ENCODE measurements at places on chromosomes 7 and 10. TPM values are rescaled to one million over a fixed set of nuclear protein-coding genes. Genes with fewer than 3 reads are reported as not detected.

- no peaks in the 10 kb centered on the region for H3K27me3 ChIP-seq
- DNase-seq: peak; percentile 75
- H3K36me3 ChIP-seq: peaks cover 2% of the 10 kb centered on the region
- H3K27ac ChIP-seq: peak within 1 kb of the TSS; percentile 96
Measured at GRCh38 chr10:15168291-15168785, at the start of gene NMT2. Gene NMT2 (minus strand): TSS chr10:15168693. CDS start chr10:15168612, 81 bp downstream.

DNA sequence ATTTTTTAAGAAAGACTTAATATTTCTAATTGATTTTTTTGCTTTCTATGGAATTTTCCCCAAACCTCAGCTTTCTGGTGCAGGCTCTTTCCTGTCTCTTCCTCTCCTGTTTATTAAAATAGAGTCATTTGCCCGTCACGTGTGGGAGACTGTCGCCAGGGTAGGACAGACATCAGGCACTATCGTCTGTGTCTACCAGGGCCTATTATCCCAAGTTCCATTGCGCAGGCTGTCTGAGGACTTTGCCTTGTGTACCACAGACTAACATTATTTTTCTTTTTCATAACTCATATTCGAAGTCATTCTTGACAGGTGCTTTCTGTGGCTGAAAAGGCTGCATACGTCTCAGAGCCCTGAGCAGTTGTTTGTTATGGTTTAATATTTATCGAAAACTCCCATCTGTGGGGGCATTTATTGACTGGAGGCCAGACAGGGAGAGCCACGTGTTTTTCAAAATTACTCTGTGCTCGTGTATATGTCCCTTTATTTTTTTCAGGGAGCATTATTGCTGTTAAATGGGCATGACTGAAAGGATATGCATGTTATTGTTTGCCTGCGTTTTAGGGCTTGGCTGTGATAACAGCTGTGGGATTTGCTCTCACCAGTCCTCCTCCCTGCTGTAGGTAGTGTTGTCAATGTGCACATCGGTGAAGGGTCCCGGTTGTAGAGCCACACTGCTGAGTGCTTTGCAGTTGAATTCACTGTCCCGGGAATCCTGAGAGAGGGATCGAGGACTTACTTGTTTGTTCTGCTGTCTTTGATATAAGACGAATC lies 89.8 kb downstream of the CAMK1D start:
- peaks cover 8% of the 10 kb centered on the region for H3K4me1 ChIP-seq
- H3K27ac ChIP-seq: no peak overlapping the region
- no peak overlapping the region for H3K4me3 ChIP-seq
- DNase-seq: no peak
- peaks cover 4% of the 10 kb centered on the region for H3K27me3 ChIP-seq

- DNase-seq: no peak
- H3K4me3 ChIP-seq: no peak overlapping the region
Measured at GRCh38 chr7:103777440-103777839, 212.0 kb downstream of the RELN start.

GRCh38 chr10:100508691-100509150 lies 10.9 kb downstream of the SEC31B start:
- peaks cover 5% of the 10 kb centered on the region for H3K36me3 ChIP-seq
- H3K27me3 ChIP-seq: no peaks in the 10 kb centered on the region
- no peak overlapping the region for H3K4me3 ChIP-seq
- no peak for DNase-seq
- H3K27ac ChIP-seq: peak overlapping the region; percentile 84
- H3K4me1 ChIP-seq: peaks cover 12% of the 10 kb centered on the region

DNA sequence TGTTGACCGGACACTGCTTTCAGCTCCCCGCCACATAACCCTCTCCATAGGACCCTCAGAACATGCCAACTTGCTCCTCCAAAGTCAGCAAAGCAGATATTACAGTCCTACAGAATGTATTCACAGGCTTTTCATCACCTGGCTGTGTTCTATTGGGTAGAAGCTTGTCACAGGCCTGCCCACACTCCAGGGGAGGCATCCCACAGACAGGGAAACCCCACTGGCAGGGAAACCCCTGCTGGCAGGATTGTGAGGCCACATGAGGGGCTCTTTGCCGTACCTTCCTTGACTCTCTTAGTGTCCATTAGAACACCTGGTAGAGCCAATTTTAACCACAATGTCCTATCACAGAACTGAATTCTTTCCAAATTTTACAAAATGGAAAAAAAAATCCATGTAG lies 344.2 kb upstream of the MGMT start:
- no peak overlapping the region for H3K4me3 ChIP-seq
- no peaks in the 10 kb centered on the region for H3K36me3 ChIP-seq
- DNase-seq: no peak
- H3K27me3 ChIP-seq: peaks cover 33% of the 10 kb centered on the region
- H3K27ac ChIP-seq: no peak overlapping the region
- peaks cover 3% of the 10 kb centered on the region for H3K4me1 ChIP-seq

DNA sequence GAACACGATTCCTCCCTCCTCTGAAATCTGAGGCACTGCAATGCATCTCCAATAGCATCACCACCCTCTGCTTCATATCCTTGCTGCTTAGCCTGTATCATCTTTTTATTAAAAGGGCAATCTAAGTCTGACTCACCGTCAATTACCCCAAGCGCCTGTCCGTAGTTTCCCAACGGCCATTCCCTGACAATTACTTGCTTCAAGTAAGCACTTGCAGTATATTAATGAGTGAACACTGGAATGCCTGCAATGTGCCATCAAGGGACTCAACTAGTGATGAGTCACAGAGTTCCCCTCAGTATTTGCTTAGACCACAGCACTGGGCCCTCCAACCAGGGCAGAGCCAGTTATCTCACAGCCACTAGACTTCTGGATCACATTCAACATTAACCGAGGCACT lies 19.5 kb upstream of the PPP1R3C start:
- H3K36me3 ChIP-seq: no peaks in the 10 kb centered on the region
- H3K27me3 ChIP-seq: no peaks in the 10 kb centered on the region
- peaks cover 3% of the 10 kb centered on the region for H3K4me1 ChIP-seq
- no peak overlapping the region for H3K4me3 ChIP-seq
- no peak overlapping the region for H3K27ac ChIP-seq

DNA sequence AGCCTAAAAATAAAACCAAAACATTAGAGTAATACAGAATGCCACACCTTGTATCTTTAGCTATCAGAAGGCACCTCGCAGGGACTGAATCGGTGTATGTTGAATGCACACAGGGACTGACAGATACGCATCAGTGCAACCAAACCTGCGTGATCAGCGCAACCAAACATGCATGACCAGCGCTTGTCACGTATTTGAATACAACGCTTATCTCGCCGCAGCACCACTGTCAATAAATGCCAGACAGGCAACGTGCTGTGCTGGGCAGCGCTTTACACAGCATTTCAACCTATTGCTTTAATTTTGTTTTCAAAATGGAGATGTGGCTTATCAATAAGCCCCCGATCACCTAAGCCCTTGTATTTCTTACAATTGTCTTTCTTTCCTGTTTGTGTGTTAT lies 242.4 kb downstream of the SFMBT2 start:
- H3K4me3 ChIP-seq: no peak overlapping the region
- H3K27me3 ChIP-seq: peaks cover 2% of the 10 kb centered on the region
- H3K36me3 ChIP-seq: peaks cover 6% of the 10 kb centered on the region
- no peak for DNase-seq

DNA sequence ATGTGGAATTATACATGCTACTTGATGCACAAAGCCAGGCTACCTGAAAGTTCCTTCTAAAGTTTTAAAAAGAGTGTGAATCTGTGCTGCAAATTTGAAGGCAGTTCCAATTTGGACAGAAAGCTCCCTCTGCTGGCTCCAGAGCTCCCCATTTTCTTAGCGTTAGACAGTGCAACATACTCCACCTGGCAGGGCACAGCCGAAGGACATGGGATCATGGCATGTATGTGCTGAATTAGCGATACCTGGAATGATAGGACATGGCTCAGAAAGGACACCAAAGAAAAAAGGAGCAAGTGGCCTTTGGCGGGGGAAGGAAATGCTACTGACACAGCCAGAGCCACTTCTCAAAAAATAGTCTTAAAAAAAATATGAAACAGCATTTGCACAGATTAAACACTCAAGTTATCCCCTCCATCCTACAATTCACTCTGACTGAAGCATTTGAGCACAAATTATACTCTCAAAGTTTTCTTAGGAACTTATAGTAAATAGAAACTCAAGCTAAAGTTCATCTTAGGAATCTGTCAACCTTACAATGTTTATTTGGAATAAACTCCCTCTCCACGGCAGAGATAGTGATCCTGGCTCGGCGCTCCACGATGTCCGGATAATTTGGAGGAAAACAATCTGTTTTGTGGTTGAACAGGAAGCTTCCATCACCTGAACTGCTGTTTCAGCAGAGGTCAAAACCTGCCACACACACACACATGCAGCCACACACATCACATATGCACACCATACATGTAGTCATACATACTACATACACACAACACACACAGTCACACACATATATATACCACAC lies 80.0 kb downstream of the C7orf25 start:
- H3K27ac ChIP-seq: no peak overlapping the region
- DNase-seq: no peak
- H3K36me3 ChIP-seq: no peaks in the 10 kb centered on the region
- no peak overlapping the region for H3K4me3 ChIP-seq
- peaks cover 26% of the 10 kb centered on the region for H3K27me3 ChIP-seq

DNA sequence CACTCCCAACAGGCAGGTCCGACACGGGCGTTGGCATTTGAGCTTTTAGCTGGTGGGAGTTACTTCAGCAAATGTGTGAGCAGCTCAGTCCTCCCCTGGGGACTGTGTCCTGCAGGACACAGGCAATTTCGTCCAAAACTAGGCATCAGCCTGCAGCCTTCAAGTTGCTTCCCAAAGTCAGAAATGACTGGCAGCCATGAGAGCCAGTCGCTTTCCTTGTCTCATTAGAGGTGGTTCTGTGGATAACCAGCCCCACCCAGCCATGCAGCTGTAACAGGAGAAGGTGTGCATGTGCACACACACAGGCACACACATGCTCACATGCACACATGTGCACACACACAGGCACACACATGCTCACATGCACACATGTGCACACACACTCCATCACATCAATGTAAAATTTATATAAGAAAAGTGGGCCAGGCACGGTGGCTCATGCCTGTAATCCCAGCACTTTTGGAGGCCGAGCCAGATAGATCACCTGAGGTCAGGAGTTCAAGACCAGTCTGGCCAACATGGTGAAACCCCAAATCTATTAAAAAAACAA lies 138.8 kb upstream of the TCERG1L start:
- no peak for DNase-seq
- H3K27me3 ChIP-seq: peaks cover 19% of the 10 kb centered on the region
- H3K27ac ChIP-seq: no peak overlapping the region

- H3K27ac ChIP-seq: no peak overlapping the region
- no peak for DNase-seq
- H3K4me1 ChIP-seq: no peaks in the 10 kb centered on the region
- H3K36me3 ChIP-seq: no peaks in the 10 kb centered on the region
Measured at GRCh38 chr7:72503644-72504043, 91.5 kb upstream of the CALN1 start.

DNA sequence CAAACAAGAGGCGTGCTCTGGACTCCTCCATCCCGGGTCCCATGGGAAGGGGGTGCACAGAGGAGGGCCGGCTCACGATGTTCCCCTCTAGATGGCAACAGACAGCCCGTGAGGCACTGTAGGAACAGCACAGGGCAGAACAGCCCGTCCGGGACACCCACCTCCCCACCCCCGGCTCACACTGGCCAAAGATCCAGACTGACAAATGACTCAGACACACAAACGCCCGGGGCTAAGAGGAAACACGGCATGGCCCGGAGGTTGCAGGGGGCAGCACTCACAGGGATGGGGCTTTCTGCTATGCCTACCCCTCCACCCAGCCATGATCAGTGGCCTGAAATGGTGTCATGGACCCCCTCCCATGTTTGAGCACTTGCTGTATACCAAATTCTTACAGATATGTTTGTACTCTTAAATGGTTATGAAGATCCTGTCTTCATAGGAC lies 4.9 kb upstream of the ELN start:
- H3K4me3 ChIP-seq: no peak overlapping the region
- no peak overlapping the region for H3K27ac ChIP-seq
- H3K4me1 ChIP-seq: peaks cover 1% of the 10 kb centered on the region
- no peaks in the 10 kb centered on the region for H3K36me3 ChIP-seq
- DNase-seq: no peak

GRCh38 chr7:27905951-27906350 lies 166.0 kb downstream of the TAX1BP1 start:
- DNase-seq: no peak
- H3K4me1 ChIP-seq: no peaks in the 10 kb centered on the region
- H3K27me3 ChIP-seq: no peaks in the 10 kb centered on the region
- H3K36me3 ChIP-seq: no peaks in the 10 kb centered on the region
- no peak overlapping the region for H3K4me3 ChIP-seq
- no peak overlapping the region for H3K27ac ChIP-seq

GRCh38 chr10:124899151-124899550 lies 42.8 kb upstream of the ZRANB1 start:
- peaks cover 26% of the 10 kb centered on the region for H3K4me1 ChIP-seq
- no peaks in the 10 kb centered on the region for H3K27me3 ChIP-seq
- no peaks in the 10 kb centered on the region for H3K36me3 ChIP-seq
- DNase-seq: no peak

- H3K27ac ChIP-seq: peak overlapping the region; percentile 45
- H3K27me3 ChIP-seq: no peaks in the 10 kb centered on the region
- H3K4me3 ChIP-seq: no peak overlapping the region
- H3K36me3 ChIP-seq: peaks cover 34% of the 10 kb centered on the region
Measured at GRCh38 chr7:20408467-20408826, 77.7 kb downstream of the ITGB8 start.

GRCh38 chr10:72445851-72446250 lies 91.1 kb upstream of the DNAJB12 start:
- peaks cover 15% of the 10 kb centered on the region for H3K36me3 ChIP-seq
- DNase-seq: no peak
- H3K27ac ChIP-seq: no peak overlapping the region
- no peaks in the 10 kb centered on the region for H3K27me3 ChIP-seq
- H3K4me1 ChIP-seq: peaks cover 44% of the 10 kb centered on the region

GRCh38 chr7:101863598-101863997 lies 46.2 kb downstream of the CUX1 start:
- no peaks in the 10 kb centered on the region for H3K27me3 ChIP-seq
- peaks cover 3% of the 10 kb centered on the region for H3K36me3 ChIP-seq

DNA sequence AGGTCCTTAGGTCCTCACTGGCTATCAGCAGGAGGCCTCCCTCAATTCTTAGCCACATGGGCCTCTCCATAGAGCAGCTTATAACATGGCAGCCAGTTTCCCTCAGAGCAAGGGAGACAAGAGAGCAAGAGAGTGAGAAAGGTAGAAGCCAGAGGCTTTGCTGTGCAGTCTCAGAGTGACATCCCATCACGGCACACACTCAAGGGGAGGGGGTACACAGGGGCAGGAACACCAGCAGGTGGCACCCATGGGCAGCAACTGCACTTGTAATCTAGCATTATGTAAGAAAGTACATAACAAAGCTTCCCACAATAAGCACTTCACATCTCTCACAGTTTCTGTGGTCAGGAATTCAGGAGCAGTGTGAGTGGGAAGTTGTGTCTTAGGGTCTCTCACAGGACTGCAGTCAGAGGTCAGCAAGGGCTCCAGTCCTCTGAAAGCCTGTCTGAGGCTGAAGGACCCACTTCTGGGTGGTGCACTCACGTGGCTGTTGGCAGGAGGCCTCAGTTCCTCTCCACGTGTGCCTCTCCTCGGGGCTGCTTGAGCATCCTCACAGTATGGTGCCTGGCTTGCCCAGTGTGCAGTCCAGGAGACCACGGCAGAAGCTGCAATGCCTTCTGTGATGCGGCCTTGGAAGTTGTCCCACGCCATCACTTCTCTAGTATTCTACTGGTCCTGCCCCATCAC lies 159.4 kb downstream of the OAT start:
- H3K27me3 ChIP-seq: peaks cover 17% of the 10 kb centered on the region
- H3K36me3 ChIP-seq: no peaks in the 10 kb centered on the region
- no peak overlapping the region for H3K4me3 ChIP-seq
- no peaks in the 10 kb centered on the region for H3K4me1 ChIP-seq
- no peak overlapping the region for H3K27ac ChIP-seq

The SLC39A12 gene
- total RNA-seq: not detected

The GIMAP8 gene
- not detected for total RNA-seq

The POMZP3 gene
- 10.9 TPM for total RNA-seq

The HHEX gene
- 39.3 TPM for total RNA-seq

The ITGA8 gene
- 0.36 TPM for total RNA-seq

The GPR15LG gene
- not detected for total RNA-seq
